ENCODE measurements at places on chromosomes 1 and 21.

DNA sequence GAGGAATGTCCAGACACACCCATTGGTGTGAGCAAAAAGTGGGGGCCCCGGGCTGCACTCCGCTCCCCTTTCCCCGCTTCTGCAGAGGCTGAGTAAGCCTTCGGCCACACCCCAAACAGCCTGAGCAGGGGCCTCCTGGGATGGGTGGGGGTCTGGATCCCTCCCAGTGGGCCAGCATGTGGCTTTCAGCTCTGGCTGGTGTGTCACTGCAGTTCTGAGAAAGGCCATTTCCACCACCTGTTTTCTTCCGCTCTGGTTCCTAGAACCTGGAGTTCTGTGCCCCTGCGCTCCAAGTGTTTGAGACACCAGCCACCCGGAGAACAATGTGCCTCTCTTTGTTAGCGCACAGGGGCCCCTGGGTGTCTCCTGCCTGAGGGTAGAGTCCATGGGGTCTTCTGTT is 30.9 kb downstream of the SLC37A1 start:
- no peak for DNase-seq

DNA sequence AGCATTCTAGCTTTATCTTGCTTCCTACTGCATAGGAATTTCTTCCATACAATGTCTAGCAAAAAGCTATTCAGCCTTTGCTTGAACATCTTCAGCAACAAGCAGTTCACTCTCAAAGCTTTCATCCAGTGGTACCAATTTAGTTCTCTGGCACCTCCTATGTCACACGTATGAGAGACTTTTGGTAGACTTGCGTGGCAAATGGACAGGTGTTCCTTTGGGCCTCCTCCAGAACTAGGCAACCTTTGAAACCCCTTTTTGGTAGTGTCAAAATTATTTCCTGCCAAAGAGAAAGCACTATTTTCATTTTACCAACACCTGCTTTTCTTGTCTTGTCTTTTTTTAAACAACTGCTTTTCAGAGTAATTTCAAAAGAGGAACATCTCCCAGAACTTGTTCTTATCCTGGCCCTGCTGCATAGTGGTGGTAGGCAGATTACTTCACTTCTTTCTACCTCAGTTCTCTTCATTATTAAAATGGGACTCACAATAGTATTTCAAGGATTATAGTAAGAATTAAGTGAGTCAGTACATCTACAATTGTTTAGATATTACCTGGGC is 122.4 kb downstream of the MAST2 start:
- no peak for DNase-seq

DNA sequence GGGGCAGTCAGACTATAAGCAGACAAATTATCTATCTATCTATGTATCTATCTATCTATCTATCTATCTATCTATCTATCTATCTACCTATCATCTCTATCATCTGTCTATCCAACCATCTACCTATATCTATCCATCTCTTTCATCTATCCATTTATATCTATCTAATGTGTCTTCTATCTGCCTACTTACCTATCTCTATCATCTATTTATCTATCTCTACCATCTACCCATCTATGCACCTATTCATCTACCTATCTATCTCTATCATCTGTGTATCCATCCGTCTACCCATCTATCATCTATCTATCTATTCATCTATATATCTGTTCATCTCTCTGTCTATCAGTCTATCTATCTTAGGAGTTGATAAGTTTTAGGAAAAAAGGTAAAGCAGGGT is 10.8 kb upstream of the COG2 start:
- DNase-seq = no peak

- DNase-seq = no peak
Observed at GRCh38 chr1:116720364-116721038, 33.7 kb upstream of the CD2 start.

GRCh38 chr1:70993798-70994197 is 53.8 kb downstream of the PTGER3 start:
- DNase-seq = no peak

- DNase-seq = no peak
Observed at GRCh38 chr1:32998064-32998463, 33.5 kb upstream of the RNF19B start.

Measured in H4 (cell line).